ENCODE measurements at places on chromosomes 1 and 21. TPM values are rescaled to one million over a fixed set of nuclear protein-coding genes. Genes with fewer than 3 reads are reported as not detected.

DNA sequence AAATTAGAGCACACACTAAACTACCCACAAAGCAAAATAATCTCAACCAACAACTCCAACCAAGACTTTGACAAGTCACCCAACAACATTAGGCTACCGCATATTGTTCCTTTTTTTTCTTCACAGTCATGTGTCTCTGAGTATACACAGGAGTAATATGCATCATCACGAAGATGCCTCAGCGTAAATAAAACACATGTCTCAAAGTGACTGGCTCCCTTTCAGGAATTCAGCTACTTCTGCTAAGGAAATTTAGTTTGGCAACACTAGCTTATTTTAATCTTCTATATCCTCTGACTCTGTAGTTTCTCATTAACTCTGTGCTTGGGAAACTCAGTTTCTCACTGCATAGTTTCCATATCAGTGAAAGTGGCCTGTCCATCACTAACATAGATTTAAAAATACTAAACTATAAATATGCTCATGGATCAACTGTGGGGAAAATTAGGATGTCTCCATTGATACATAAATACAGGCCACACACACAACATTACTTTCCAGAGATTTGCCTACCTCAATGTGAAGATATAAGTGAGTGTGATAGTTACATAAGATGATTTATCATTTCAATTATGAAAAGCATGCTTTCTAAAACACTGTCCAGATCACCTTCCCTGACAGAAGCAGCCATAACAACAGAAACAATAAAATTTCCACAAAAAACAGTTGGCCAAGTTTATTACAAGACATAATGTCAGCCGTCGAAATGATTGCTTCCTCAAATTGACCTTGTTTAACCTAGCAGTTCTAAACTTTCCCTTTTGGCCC is 113.2 kb downstream of the PTGER3 start:
- DNase-seq: no peak

PRPF38B gene
- 13.7 TPM for total RNA-seq

DNA sequence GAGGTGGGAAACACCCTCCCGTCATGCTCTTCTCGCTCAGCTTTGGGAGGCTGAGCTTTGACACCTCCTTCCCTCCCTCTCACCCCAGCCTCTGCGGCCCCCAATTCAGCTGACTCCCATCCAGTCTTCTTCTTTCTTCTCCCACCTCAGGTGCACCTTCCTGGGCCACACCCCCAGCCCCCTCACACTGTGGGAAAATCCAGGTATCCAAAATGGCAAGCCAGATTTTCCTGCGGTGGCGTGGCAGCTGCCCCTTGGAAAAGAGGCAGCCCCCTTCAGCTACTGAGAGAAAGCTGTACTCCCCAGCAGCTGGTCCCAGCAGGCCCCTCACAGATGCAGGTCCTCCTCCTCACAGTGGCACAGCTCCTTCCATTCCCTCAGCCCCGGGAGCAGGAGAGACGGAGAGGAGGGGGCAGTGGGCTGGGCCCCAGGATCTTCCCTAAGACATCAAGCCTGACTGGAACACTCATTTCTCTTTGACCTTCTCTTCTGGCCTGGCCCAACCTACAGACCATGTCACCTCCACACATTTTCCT is 61.6 kb downstream of the OPTC start:
- no peak for DNase-seq

LCE1A gene
- total RNA-seq: not detected

DNA sequence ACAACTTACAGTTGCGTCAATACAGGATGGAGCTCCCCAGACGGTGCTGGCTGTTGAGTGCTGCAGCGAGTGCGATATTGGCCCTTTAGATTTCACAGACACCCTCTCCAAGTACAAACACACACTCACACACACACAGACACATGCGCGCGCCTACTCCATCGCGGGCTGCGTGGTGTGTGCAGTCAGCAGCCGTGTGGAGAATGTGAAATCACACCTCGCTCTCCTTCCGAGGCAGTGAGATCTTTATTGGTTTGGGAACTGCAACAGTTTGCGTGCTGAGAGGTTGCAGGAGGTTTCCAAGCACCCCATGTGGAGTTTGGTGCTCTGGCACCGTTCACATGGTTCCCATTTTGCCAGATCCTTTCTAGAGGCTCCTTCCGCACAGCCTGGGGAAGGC is 372.2 kb downstream of the RRAGC start:
- DNase-seq: no peak

GRCh38 chr1:27095576-27095975 is 59.3 kb downstream of the SLC9A1 start:
- DNase-seq: no peak

GRCh38 chr1:40895601-40896000 is 33.4 kb upstream of the CITED4 start:
- DNase-seq: no peak

S100A7 gene
- not detected for total RNA-seq

KIAA1614 gene
- total RNA-seq: 3.8 TPM

- DNase-seq: no peak
Observed at GRCh38 chr1:96009831-96010434, 711.7 kb upstream of the PTBP2 start.

TMPRSS15 gene
- 0.12 TPM for total RNA-seq

GRCh38 chr1:77953907-77954306 is 25.0 kb downstream of the FUBP1 start:
- DNase-seq: no peak

GRCh38 chr1:68145418-68146126 is 86.8 kb downstream of the WLS start:
- DNase-seq: no peak

DNA sequence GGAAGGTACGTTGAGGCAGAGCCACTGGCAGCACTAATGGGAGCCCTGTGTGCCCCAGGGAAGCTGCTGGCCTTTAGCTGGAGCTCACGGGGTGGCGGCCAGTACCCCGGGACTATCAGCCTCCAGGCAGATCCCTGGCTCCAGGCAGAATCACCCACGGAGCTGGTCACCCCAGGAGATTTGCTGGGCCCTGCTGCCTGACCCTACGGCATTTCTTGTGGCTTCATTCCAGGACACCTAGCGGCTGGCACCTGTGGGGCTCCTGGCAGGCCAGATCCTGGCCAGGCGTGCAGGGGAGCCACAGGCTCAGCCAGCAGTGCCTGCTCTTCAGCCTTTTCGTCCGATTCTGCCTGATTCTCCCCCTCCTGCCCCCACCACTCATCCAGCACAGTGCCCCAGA is 7.1 kb downstream of the PADI1 start:
- DNase-seq: no peak

UTP25 gene
- 12.1 TPM for total RNA-seq

DNA sequence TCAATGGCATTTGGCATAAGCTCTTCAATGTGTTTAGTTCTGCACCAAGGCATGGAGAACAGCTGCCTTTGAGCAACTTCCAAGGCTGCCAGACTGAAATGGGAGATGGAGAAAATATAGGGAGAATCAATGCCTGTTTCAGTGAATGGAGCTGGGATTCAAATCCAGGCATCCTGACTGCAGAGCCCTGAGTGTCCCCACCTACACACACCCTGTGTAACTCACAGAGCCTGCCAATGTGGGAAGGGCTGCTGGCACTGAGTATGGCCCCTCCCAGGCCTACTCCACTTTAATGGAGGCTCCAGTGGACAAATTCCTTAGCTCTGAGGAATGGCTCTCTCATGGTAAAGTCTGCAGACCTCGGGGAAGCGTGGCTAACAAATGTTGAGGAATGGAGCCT is 145.6 kb upstream of the TNR start:
- DNase-seq: no peak

GRCh38 chr1:62998845-62999649 is 215.1 kb downstream of the ATG4C start:
- no peak for DNase-seq

GRCh38 chr1:232904566-232904965 is 45.8 kb upstream of the NTPCR start:
- DNase-seq: peak; percentile 48

ATP5PB gene
- total RNA-seq: 435 TPM

SLC25A34 gene
- total RNA-seq: 1.1 TPM

LINGO4 gene
- not detected for total RNA-seq

- no peak for DNase-seq
Observed at GRCh38 chr1:161013131-161013487, 7.8 kb downstream of the F11R start.

DNA sequence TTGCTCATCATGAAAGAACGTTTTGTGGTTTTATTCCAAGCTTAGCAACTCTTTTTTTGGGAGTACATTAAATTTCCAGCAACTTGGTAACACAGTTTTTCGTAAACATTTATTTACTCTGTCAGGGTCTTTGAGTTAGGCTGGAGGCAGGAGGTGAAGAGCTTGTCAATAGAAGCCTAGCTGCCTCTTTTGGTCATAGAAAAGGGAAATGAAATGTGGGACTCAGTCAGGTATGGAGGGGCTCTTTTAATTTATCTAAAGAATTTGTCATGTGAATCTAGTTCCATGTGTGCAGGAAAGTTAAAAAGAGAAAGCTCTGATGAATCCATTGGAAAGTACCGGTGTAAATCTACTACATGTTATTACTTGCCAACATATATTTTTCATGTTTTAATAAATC is 45.9 kb upstream of the PRMT6 start:
- DNase-seq: no peak

GRCh38 chr1:167059045-167059808 is 30.9 kb downstream of the GPA33 start:
- peak; percentile 80 for DNase-seq

DNA sequence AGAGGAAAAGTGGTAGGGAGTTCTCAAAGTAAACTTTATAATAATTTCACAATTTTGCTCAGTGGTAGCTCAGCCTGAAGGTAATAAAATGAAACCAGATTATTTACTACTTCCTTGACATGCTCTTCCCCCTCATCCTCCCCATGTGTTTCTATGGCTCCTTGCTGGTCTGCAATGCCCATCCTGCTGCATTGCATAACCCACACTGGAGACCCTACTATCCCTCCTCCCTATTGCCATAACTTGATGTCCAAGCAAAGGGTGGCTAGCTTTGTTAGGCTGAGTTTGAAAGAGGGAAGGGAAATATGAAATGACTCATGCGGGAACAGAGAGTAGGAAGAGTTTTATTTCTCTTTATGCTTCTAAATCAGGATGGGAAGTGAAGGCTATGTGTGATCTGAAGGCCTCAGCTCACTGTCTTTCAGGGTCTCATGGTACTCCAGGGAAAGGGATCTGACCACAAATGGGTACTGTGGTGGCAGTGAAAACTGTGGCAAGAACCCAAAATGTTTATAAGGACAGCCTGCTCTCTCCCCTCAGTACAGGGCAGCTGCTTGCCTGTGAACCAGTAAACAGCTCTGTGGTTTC is 36.4 kb upstream of the HSD17B7 start:
- no peak for DNase-seq

DNA sequence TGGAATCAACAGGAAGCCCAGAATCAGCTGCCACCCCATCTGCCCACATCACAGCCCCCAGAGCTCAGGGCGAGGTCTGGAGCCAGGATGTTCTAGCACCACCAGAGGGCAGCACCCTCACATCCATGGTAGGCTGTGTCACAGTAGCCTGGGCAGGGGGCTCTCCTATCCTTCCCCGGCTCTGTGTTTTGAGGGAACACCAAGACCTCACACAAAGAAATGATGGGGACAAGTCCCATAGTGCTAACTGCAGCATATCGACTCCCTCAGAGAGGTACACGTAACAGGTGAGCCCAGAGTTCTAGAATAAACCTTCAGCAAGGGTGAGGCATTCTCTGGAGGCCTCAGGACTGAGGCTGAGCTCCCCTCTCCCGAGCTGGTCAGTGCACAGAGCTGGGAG is 2.3 kb upstream of the KCNC4 start:
- DNase-seq: peak; percentile 23
